ENCODE measurements at places on chromosomes 3 and 15. TPM values are rescaled to one million over a fixed set of nuclear protein-coding genes. Genes with fewer than 3 reads are reported as not detected.

DNAH12 gene
- not detected for total RNA-seq

PIK3R4 gene
- total RNA-seq = 27.7 TPM

IGSF11 gene
- not detected for total RNA-seq

RTP3 gene
- not detected for total RNA-seq

TMEM207 gene
- total RNA-seq = not detected

SHC4 gene
- total RNA-seq = 0.67 TPM

ANKUB1 gene
- total RNA-seq = not detected

GADL1 gene
- not detected for total RNA-seq

PDZRN3 gene
- total RNA-seq = 3.7 TPM

IMPG2 gene
- under 0.01 TPM for total RNA-seq

TMEM39A gene
- 33.3 TPM for total RNA-seq

TUSC7 gene
- total RNA-seq = not detected

UNC13C gene
- total RNA-seq = not detected

PLSCR2 gene
- not detected for total RNA-seq

TICRR gene
- total RNA-seq = 10.3 TPM

AADAC gene
- not detected for total RNA-seq

CLDN16 gene
- total RNA-seq = not detected

DAZL gene
- total RNA-seq = not detected

IGF2BP2 gene
- 67.6 TPM for total RNA-seq

MASP1 gene
- 1.8 TPM for total RNA-seq

DLL4 gene
- total RNA-seq = under 0.01 TPM

PTPRG gene
- 31.9 TPM for total RNA-seq

LTK gene
- 0.50 TPM for total RNA-seq

PGBD4 gene
- 0.67 TPM for total RNA-seq

SEMA5B gene
- not detected for total RNA-seq

SLC24A5 gene
- not detected for total RNA-seq

MUC13 gene
- total RNA-seq = not detected

SPATA12 gene
- total RNA-seq = under 0.01 TPM

KNG1 gene
- total RNA-seq = not detected

SLC12A1 gene
- total RNA-seq = not detected

PP2D1 gene
- total RNA-seq = not detected

GPR27 gene
- not detected for total RNA-seq

MAPKBP1 gene
- 9.9 TPM for total RNA-seq

CLDN1 gene
- total RNA-seq = 0.59 TPM

ISLR2 gene
- not detected for total RNA-seq

ST8SIA2 gene
- not detected for total RNA-seq

ZNF774 gene
- 0.67 TPM for total RNA-seq

CPLX3 gene
- not detected for total RNA-seq

GRM2 gene
- total RNA-seq = under 0.01 TPM

ADAMTSL3 gene
- total RNA-seq = 1.0 TPM
